HL-60 (cell line): ENCODE measurements at places on chromosomes 4 and X.

DNA sequence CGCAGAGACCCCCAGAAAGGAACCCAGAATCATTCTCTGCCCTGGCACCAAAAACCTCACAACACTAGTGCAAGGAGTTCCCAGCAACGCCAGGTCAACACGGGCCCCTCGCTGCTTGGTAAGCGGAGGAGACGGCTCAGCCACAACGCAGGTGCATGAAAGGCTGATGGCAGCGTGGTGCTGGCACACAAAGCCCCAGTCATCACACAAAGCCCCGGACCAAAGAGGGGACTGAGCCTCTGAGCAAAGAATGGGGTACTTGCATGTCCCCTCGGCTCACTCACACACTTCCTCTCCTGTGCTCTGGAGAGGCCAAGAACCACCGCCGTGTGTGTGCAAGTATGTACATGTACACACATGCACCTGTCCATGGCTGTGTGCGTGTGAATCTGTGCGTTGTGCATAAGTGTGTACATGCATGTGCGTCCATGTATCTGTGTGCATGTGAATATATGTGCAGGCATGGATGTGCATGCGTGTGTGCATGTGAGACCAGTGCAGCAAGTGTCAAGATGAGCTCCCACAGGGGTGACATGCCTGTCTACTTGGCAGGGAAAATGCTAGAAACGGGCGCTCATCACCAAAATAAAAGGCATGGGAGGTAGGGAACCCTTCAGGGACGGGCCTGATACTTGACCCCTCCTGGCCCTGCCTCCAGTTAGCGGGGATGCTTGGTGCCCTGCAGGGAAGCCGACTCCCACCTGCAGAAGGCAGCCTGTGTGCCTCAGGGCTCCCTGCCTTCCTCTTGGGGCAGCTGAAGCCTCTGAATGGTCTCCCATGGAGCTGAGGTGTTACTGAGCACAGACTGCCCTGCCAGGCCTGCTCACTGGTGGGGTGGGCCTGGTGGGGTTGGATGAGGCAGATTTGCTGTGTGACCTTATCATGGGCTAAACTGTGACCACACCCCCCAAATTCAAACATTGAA, 60.4 kb downstream of the ZFYVE28 start:
- no peak for DNase-seq

DNA sequence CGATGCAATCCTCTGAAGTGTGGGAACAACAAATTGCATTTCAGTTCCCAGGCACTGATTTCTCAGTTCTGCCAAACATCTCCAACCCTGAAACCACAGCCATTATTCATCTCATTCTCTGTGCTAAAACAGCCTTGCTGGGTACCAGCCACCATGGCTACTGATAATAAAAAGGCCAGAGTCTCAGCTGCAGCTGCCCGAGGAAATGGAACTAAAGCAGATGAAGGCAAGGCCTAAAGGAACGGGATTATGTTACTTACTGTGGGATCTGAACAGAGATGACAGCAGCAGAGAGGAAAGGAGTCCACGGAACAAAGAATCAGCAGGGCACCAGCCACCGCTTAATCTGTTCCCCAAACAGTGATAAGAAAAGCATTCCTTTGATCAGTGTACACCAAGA, 155.7 kb downstream of the PAPSS1 start:
- DNase-seq: no peak

DNA sequence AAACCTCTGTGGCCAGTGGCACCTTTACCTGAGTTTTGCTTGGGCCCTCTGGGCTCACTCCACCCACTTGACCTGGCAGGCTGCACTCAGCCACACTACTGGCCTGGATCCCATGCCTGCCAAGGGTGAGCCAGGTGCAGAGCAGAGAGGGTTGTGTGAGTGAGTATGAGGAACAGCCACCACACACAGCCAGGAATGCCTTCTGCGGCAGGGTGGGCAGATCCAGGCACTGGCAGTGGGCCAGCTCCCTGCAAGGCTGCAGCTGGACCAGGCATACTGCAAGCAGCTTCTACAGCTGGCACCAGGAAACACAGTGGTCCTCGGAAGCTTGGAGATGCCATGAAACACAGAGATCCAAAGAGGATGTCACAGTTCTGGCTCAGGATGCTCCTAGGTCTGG, 570.1 kb upstream of the ACTRT1 start:
- DNase-seq: no peak

- DNase-seq: no peak
Measured at GRCh38 chrX:67610282-67610681, 66.5 kb downstream of the AR start.

- no peak for DNase-seq
Measured at GRCh38 chr4:96305030-96305429, 465.1 kb downstream of the PDHA2 start.

GRCh38 chr4:5497489-5497888, 210.9 kb downstream of the EVC2 start:
- no peak for DNase-seq

- DNase-seq: no peak
Measured at GRCh38 chr4:74920704-74921103, 12.2 kb upstream of the PARM1 start.

DNA sequence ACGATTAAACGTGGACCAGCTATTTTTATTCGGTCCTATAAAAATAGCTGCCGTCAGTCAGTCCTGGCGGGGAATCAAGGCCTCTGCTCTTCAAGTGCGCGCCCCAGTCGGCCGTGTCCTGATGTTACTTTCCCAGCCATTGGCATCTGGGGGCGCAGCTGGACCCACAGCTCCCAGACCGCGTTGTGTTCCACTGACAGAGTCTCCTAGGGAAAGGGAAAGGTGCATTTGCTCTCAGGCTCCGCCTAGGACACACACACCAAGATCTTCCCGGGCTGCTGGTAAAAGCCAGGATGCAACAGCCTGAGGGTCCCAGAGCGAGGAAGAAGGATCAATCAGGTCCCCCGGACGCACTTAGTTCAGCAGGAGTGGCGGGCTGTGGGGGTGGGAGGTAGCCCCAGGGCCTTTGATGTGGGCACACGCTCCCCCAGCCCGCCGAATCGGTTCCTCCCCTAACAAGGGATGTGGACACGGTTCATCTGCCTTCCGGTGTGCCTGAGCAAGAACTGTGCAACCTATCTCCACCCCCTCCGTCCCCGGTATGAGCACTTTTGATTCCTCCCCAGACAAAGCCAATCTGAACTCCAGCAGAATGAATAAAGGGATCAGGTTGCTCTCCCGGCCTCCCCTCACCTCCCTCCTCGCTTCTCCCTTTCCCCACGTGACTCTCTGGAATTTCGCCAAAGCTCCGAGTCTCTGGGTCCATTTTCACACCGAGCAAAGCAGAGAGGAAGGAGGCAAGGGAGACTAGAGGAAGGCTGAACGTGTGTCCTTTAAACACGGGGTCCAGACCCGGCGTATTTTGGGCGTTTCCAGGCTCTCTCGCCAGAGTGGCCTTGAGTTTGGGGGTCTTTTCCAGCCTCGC, 626 bp upstream of the FRAS1 start:
- no peak for DNase-seq

GRCh38 chr4:139934057-139934707, 219.8 kb downstream of the MAML3 start:
- no peak for DNase-seq

DNA sequence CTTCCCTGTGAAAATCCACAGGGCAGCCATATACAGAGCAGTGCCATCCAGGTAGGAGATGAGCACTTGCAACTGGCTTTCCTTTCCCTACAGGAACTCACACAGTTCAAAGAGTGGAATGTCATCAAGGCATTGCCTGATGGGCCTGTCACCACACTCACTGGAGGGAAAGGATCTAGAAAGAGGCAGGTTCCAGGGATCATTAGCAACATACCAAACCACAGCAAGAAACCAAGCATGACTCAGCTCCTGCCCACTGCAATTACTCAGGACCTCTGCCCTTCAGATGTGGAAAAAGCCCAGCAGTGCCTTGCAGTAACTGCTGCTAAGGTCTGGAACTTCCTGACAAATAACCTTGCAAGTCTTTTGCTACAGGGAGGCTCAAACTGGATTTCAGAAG, 101.2 kb downstream of the ZNF674 start:
- DNase-seq: peak; percentile 31

DNA sequence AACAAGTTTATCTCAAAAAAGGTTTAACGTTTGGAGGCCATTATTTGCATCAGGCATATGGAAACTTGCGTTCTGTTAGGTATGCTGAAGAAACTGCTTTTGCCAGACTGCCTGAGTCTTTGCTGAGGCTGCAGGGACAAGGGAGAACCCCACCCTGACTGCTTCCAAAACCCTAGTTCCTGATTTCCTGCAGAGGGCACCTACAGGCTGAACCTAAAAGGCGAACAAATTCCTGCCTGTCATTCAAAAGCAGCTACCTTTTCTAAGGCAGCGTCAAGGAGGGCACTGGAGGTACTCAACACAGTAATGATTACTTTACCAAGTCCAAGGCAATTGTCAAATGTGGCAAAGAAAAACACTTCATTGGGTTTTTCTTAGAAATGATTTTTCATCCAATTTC, 578 bp upstream of the CORIN start:
- no peak for DNase-seq

GRCh38 chr4:75169427-75169826, 236.5 kb downstream of the PARM1 start:
- DNase-seq: no peak

GRCh38 chr4:183960046-183960420, 54.9 kb downstream of the STOX2 start:
- no peak for DNase-seq

- no peak for DNase-seq
Measured at GRCh38 chr4:36037127-36037526, 207.2 kb downstream of the ARAP2 start.

DNA sequence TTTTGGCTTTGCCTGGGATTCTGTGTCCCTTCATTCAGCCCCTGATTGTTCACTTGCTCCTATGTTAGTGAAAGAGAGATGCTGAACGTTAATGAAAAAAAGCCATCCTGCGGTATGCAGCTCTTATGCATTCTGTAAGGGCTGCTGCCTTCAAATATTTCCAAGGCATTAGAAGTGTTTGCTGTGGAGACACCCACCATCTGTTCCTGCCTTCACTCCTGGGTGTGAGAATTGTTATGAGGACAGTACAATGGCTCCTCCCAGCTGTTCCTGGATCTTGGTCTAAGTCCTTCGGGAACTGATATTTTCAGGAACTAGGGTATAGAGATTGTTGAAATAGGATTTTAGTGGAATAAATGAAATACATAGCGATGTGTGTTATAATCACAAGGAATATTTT, 427.1 kb upstream of the FAM47C start:
- DNase-seq: no peak

- no peak for DNase-seq
Measured at GRCh38 chr4:80921441-80921840, 109.1 kb upstream of the BMP3 start.

- no peak for DNase-seq
Measured at GRCh38 chr4:14265651-14266050, 638.1 kb upstream of the BOD1L1 start.

- DNase-seq: no peak
Measured at GRCh38 chr4:89509708-89510281, 202.2 kb upstream of the GPRIN3 start.

- no peak for DNase-seq
Measured at GRCh38 chrX:27966492-27966891, 14.8 kb downstream of the DCAF8L1 start.

GRCh38 chrX:118212817-118213183, 96.2 kb upstream of the KLHL13 start:
- DNase-seq: no peak
